Effector CD4-positive, alpha-beta T cell (primary cell): ENCODE measurements at places on chromosomes 7 and 10.

- DNase-seq = peak; percentile 60
These were observed 3.4 kb upstream of the MUC12 start for GRCh38 chr7:100965723-100966541.

DNA sequence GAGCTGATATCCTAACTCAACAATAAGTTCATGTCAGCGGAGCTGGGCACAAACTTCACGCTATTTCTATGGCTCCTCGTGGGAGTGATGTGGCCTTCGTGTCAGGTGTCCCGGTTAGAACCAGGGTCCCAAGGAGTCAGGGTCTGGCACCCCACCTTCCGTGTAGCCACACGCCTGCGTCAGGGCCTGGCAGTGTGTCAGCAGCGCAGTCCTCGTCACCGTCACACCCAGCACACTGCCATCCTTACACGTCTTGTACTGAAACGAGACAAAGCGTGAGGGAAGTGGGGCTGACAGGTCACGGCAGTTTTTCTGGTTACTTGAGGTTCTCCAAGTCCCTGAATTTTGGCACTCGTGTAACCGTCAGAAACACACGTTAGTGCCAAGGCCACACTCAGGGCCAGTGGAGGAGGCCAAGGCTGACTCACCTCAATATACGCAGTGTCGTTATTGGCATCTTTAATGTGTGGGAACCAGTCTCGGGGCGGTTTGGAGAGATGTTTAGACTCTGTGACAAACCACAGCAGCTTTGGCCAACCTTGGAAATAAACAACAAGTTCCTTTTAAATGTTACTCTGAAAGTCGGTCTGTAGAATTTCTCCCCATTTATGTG lies 254.7 kb downstream of the ZMYND11 start:
- DNase-seq = no peak

DNA sequence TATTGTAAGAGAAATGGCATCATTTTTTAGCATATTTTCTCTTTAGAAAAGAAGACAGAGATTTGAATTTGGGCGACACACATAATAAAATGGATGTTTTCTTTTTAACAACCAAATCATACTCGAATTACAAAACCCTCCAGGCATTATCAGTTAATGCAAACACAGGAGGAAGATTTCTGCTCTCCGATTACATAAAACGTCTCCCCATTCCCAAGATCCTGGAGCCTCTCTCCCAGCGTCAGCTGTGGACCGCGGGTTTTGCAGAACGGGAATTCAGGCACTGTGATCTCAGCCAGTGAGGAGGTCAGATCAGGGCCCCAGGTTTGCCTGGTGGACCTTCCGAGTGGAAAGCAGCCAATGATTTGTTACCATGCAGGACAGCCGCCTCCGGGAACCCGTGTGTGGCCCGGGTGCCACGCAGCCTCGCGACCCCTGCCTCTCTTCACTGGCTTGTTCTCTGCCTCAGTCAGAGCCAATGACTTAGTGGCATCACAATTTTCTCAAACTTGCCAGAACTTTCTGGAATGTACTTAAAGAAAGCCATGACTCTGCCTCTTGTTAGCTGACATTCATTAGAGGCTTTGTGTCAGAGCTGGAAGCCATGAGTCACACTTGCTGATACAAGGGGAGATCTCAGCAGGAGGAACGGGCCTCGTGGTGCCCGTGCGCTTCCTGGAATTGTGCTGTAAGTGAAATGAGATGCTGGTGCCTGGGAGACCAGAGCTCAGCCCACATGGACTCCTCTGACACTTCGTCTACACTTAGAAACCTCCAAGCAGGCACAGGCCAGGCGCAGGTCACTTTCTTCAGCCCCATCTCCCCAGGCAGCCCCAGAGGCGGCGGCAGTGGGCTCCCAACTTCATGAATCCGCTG lies 246.1 kb downstream of the KLF6 start:
- no peak for DNase-seq

DNA sequence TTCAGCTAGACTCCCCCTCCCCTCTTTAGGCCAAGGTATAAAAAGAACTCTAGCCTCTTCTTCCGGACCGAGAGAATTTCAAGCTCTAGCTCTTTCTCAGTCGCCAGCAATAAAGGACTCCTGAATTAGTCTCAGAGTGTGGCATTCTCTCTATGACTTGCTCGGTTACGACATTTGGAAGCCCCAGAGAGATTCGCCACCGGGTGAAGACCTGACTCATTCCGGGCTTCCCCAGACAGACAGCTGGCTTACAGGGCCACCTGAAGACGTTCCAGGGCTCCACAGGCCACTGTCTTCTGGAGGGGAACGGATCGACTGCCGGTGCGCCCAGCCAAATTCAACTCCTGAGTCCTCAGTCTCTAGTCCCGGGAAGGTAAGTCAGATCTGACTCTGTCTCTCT lies at the start of gene AKR1B15:
Gene AKR1B15, plus strand, starts transcription at position 234 of the 400 bp plus-strand sequence. CDS start 15,510 bp downstream, outside the sequence.
- no peak for DNase-seq

- no peak for DNase-seq
These were observed 9.2 kb downstream of the GJD4 start for GRCh38 chr10:35614312-35614711.

GRCh38 chr7:35558841-35559240 lies 136.1 kb downstream of the HERPUD2 start:
- DNase-seq = no peak

DNA sequence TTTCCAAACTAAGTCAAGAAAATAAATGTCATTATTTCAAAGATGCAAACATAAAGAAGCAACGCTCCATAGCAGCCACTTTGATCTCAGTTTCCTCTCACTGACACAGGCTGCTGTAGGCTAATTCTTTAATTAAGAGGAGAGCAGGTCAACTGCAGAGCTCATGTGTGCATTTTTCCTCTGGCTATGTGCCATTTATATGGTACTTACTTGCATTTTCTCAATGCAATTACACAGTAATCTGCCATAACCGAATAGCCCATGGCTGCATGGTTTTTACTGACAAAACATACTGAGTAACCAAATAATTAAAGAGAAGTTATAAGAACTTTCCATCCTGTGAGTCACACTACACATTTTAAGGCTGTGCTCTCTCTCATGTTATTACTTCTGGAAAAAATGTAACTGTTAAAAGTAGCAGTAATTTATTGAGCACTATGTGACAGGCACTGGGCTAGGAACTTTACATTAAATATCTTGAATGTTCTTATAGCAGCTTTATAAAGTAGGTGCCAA lies 122.0 kb downstream of the ELAPOR2 start:
- no peak for DNase-seq

- no peak for DNase-seq
These were observed 149.7 kb downstream of the SH2D4B start for GRCh38 chr10:80687476-80687789.

DNA sequence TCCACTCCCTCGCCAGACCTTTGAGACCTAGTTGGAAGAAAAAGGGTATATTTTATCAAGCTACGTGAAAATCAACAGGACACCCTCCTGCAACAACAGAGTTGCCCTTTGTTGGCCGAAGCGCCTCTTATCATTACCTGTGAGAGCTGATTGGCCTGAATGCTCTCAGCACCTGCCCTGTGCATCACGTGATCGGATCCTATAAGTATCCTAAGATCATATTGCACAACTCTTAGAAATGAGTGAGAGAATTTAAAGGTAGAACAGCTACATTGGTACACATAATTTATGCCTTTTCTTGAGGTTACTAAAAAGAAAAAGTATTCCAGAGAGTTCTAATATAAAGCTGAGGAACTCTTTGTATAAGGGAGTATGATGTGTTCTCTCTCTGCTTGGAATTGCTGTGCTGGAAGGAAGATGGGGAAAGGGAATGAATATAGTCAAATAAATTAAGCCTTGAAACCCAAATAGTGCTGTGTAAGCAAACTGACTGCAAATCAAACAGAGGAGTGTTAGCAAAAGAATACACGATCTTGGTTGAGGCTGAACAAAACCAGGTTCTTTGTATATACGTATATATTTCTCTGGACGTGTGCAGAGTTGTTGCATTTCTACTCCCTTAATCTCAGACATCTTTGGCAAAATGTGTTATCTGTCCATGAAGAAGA lies 69.3 kb downstream of the LRRC4 start:
- no peak for DNase-seq

GRCh38 chr10:11331726-11332125 lies 279.7 kb downstream of the USP6NL start:
- no peak for DNase-seq

- no peak for DNase-seq
These were observed 108.8 kb upstream of the PCLO start for GRCh38 chr7:83271212-83272099.

GRCh38 chr7:21071561-21072501 lies 285.1 kb upstream of the SP8 start:
- no peak for DNase-seq

DNA sequence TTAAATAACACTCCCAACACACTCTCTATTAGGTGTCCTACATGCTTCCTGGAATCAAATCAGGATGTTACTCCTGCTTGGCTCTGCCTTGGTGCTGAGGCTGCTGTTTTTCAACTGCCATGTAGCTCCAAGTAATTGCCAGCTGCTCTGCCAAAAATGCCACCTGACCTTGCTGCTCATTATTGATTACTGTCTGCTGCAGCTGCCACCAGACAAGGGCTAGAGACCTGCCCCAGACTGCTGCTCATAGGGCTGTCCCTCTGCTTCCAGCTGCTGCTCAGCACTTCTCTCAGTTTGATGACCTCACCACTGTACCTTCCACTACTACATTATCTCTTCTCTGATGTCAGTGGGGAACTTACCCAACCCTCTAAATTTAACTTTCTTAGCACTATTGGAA lies 102.5 kb downstream of the PCLO start:
- no peak for DNase-seq

DNA sequence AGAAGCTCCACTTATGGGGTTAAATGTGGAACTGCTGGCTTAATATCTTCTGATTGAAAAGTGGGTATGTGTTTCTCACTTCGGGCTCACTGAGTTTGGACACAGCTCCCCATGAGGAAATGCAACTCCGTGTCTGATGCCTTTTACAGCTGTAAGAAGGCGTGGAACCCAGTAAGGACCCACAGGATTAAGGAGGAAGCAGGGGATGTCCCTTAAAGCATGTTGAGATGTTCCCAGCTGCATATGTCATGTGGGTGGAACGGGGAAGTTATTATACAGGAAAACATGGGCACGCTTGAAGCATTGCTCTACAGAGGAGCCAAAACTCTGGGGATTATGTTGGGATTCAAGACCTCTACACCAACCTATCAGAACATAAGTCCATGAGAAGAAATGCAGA lies 224.4 kb downstream of the NEBL start:
- DNase-seq = no peak

- DNase-seq = no peak
These were observed 929.9 kb upstream of the MBL2 start for GRCh38 chr10:53702489-53702888.

- no peak for DNase-seq
These were observed 195.6 kb upstream of the CSTF2T start for GRCh38 chr10:51894771-51895578.

DNA sequence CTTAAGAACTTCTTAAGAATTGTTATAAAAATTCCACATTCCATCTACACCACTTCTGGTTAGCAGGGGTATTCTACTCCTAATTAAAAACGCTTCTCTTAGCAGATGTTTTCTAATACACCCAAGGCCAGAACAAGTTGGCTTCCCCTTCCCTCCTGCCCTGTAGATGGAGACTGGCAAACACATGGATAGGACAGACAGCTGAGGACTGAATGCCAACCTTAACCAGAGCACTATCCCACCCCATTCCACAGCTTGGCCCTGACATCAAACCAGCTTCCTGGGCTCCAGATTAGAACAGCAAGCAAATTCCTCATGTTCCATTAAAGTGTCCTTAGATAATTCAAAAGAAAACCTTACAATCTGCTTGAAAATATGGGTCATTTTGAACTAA lies 56.6 kb upstream of the IL6 start:
- no peak for DNase-seq

DNA sequence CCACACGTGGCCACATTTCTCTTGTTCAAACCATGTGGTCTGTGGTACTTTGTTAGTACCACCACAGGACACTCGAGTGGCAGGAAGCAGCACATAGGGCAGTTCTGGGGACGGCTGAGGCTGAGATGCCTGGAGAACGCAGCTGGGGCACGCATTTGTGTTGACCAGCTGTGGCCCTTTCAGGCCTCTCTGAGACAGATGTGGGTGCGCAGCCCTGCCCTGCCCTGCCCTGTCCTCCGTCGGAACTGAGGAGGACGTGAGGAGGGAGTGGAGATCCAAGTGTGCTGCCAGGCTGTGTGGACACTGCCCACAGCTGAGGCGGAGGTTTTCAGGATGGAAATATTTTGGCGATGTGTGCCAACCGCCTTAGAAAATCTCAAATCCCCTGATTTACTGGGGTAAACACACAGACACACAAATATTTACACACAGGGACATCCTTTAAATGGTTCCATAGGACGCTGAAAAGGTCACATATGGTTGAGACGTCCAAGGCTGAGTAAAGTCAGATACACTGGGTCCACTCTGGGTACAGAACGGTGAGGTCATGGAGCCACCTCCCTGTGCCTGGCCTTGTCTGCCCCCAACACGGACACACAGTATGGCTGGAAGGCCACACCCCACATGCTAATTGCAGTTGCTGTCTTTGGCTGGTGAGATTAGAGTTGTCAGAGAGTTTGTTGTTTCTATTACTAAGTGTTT lies 14.8 kb downstream of the BHLHA15 start:
- DNase-seq = no peak

DNA sequence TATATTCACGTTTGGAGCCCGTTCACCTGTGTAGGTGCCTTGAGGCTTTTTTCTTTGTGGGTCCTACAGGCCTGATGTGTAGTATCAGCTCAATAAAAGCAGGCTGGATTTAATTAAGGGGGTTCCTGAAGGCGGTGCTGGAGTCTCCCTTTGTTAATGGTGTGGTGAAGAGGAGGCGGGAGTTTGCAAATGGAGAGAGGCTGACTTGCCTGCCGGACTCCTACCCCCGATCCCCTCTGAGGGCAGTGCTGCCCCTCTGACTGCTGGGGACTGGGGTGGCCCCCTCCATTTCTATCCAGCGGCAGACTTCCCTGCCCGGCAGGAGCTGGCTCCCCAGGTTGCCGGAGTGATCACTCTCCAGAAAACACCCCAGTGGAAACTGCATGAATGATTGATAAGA lies 45.1 kb downstream of the ZMIZ1 start:
- DNase-seq = no peak

DNA sequence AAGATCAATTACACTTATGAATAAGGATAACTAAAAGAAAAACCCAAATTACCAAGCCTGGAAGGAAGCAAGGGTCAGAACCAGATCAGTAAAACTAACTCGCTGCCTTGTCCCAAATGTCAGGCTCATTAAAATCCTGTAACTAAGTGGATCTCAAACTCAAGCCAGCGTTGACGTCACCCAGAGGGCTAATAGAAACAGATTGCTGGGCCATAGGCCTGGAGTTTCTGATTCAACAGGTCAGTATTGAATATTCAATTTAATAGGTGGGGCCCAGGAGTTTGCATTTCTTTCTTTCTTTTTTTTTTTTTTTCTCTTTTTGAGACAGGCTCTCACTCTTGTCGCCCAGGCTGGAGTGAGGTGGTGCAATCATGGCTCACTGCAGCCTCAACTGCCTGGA lies 397.0 kb downstream of the CALN1 start:
- no peak for DNase-seq

- DNase-seq = no peak
These were observed 109.0 kb downstream of the LHPP start for GRCh38 chr10:124570646-124571045.
